Stimulated activated CD4-positive, alpha-beta T cell treated with anti-CD3 and anti-CD28 coated beads, Interleukin-15, amount 100 ng/mL, for 24 hours (primary cell): ENCODE measurements at places on chromosomes 12 and 14.
A peak's percentile ranks its signal among the peaks of the same experiment; 100 is the strongest.

GRCh38 chr12:117603316-117604113 is 242.1 kb upstream of the NOS1 start:
- no peak for DNase-seq

DNA sequence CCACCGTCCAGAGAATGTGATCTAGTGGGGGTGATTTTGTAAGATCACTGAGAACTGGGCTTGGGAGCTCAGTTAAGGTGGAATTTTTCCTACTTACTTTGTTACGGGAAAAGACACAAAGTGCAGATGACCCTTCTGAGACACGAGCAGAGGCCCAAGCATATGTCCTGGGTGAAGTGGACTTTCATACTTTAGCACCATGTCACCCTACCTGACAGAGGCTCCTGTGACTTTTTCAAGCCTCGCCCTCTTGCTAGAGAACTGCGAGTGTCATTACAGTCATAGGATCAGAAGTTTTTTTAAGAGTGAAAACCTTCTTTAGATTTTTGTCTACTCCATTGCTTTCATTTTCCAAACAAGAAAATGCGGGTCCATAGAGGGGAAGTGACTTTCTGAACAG is 56.1 kb downstream of the SLC17A8 start:
- DNase-seq, result no peak

GRCh38 chr14:68144051-68144681 is 324.6 kb downstream of the RAD51B start:
- DNase-seq, result no peak

DNA sequence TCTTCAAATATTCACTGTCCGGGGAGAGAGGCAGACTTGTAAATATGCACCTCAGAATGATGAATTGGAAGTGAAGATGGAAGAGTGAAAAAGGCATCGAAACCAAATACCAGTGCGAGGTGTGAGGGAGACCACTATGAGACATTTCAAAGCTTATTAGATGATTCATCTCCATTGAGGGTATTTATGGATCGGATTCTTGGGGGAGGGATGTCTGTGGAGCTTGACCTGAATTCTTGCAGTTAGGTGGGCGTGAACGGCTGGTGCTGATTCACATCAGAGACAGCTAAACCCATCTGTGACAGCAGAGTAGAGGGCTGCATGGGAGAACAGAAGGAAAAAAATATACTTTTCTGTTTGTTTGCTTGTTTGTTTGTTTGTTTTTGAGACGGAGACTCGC is 677.2 kb downstream of the AACS start:
- no peak for DNase-seq

DNA sequence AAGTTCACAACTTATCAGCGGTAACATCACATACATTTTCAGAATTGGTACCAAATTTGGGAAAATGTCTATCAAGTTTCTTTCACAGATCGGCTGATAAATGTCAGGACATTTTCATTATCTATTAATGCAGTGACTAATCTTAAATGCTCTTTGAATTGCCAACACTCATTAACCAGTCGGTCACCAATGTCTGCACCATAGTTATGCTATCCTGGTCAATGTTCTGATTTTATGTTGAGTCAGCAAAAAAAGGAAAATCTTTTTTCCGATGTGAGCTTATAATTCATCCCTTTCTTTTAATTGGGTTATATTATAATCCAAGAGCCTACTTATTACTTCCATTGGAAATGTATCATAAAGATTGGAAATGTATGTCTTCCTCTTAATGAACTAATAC is 77.2 kb downstream of the NTF3 start:
- DNase-seq, result no peak

GRCh38 chr12:55694188-55694515 is 13.6 kb downstream of the ITGA7 start:
- no peak for DNase-seq

DNA sequence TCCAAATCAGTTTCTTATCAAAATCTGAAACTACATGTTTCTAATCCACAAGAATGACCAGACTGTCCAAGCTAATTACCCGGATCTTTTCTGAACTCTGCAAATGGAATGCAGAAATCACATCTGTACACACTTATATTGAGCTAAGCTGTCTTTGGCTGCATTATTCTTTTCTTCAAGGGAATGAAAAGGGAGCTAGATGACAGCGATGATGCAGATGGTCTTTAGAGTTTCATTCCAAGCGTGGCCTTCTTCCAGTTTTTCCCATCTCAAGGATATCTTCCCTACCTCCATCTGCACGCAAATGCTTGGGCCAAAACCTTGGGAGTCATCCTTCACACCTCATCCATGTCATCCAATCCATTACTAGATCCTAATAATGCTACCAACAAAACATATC is 12.6 kb downstream of the KCNH5 start:
- no peak for DNase-seq

- no peak for DNase-seq
Observed at GRCh38 chr12:39240587-39240986, 202.3 kb downstream of the KIF21A start.

DNA sequence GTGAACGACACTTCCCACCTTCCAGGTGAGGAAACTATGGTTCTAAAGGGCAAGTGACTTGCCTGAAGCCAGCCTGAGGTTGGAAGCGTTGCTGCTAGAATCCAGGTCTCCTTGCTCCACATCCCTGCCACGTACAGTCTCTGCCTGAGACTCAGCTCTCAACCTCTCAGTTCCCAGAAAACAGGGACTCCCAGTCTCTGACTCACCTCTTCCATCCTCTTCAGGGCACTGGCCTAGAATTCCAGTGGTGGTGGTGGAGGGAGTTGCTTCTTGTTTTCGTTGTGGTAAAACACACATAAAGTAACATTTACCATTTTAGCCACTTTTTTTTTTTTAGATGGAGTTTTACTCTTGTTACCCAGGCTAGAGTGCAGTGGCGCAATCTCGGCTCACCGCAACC is 7.3 kb downstream of the GPR68 start:
- no peak for DNase-seq

- DNase-seq, result peak; percentile 29
Observed at GRCh38 chr12:89768586-89769482, 60.2 kb upstream of the ATP2B1 start.

GRCh38 chr12:53173085-53173715 is 7.3 kb upstream of the ZNF740 start:
- no peak for DNase-seq

GRCh38 chr12:15131431-15131830 is 89.8 kb downstream of the RERG start:
- no peak for DNase-seq

- DNase-seq, result no peak
Observed at GRCh38 chr12:57779736-57780135, 2.9 kb upstream of the TSFM start.

- peak; percentile 28 for DNase-seq
Observed at GRCh38 chr14:98926146-98926545, 345.9 kb downstream of the BCL11B start.

GRCh38 chr14:24692382-24693352 is 58.7 kb upstream of the GZMB start:
- peak; percentile 58 for DNase-seq

DNA sequence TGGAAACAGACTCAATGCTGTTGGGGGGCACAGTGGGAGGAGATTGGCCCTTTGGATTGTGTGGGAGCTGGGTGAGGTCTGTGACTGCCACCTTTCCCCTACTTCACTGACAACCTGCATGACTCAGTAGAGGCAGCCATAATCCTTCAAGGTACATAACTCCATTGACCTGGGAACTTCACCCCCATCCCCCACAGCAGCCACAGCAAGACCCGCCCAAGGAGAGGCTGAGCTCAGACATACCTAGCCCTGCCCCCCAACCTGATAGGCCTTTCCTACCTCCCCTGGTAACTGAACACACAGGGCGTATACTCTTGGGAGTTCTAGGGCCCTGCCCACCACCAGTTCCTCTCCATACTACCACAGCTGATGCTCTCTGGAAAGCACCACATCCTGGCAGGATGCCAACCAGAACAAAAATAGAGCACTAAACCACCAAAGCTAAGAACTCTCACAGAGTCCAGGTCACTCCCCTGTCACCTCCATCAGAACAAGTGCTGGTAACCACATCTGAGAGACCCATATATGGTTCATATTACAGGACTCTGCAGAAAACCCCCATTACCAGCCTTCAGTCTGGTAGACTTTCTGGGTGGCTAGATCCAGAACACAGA is 703.9 kb downstream of the FSCB start:
- no peak for DNase-seq

- no peak for DNase-seq
Observed at GRCh38 chr12:75759196-75759595, 247.8 kb upstream of the KRR1 start.

- no peak for DNase-seq
Observed at GRCh38 chr12:22573181-22573580, 28.8 kb upstream of the C2CD5 start.

- DNase-seq, result no peak
Observed at GRCh38 chr12:106321139-106321850, 18.8 kb downstream of the TCP11L2 start.

DNA sequence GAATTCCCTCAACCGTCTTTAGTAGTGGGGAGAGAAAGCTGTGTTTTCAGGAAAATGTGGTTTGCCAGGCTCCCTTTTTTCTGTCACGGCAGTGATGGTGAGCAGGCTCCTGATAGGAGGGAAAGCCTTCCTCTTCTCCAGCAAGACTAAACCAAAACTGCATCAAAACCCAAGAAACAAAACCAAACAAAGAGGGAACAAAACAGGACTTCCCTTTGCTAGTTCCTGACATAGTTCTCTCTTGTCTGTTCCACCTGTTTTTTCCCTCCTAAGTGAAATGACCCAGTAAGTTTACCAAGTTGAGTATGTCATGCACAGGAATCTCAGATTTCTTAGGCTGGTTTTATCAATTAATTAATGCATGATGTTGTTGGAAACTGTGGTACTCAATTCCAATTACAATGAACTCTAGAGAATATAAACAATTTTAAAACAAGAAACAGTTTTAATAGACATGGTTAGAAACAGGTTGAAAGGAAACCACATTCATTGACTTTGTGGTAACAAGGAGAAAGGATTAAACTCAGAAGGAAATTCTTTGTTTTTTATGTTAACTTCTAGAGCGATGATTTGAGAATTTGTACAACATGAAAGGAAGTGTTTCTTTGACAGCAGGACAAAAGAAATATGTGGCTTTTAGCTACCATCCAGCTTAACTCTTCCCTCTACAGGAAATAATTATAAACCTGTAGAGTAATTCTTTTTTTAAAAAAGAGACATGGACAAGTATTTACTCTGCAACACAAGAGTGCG is 23.0 kb upstream of the CSRP2 start:
- no peak for DNase-seq

DNA sequence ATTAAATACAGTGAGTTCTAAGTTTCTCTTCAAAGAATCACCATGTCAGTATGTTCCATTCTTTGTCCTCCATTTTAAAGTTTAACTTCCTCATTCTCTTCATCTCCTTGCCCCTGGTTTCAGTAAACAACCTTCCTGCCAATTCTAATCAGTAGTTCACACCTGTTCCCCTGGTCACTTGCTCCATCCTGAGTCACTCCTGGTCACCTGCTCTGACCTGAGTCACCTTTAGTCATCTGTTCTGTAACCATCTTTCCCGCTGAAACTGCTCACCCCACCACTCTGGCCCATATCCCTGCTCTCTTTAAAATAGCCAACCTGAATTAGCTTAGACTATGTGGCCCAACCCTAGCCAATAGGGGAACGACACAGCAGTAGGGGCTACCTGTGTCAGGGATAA is 1447.4 kb upstream of the TMEM132C start:
- DNase-seq, result no peak

GRCh38 chr14:31070431-31070830 is 44.3 kb upstream of the STRN3 start:
- DNase-seq, result no peak

DNA sequence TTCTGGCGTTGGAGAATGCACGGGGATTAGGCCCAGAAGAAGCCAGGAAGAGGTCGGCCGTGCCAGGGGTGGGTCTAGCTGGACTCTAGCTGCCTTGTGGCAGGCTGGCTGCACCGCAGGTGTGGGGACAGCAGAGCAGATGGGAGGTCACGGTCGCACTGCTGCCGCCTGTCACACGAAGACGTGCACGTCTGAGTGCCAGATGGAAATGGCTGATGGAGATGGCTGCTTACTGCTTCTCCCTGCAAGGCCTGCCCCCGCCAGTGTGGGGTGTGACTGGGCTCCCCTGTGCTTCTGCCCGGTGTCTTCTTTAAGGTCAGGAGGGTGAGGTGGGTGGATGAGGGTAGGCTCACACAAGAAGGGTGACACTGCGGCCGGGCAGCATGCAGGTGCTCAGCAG is 79.0 kb downstream of the MOK start:
- no peak for DNase-seq

DNA sequence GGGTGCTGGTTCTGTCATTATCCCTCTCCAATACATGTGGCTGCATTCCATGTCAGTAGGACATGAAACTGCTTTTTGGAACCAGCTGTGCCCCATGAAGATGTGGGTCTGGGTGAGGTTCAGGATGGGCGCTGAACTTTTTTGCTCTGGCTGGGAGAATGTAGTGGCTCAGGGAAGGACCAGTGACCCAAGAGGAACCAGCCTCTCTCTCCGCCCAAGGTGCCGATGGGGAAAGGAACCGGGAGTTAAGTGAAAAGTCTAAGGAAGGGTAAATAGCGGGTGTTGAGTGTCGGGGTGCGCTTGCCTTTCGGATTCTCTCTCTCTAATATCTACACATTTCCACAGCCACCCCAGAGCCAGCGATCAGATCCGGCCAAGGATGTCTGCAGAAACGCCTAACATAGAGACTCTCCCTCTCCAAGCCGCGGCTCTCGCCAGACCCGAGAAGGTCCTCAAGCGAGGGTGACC is 7.8 kb downstream of the ARHGEF25 start:
- no peak for DNase-seq

- no peak for DNase-seq
Observed at GRCh38 chr14:65478596-65478995, 66.1 kb downstream of the FUT8 start.

- no peak for DNase-seq
Observed at GRCh38 chr14:32559048-32559447, 229.9 kb downstream of the AKAP6 start.

DNA sequence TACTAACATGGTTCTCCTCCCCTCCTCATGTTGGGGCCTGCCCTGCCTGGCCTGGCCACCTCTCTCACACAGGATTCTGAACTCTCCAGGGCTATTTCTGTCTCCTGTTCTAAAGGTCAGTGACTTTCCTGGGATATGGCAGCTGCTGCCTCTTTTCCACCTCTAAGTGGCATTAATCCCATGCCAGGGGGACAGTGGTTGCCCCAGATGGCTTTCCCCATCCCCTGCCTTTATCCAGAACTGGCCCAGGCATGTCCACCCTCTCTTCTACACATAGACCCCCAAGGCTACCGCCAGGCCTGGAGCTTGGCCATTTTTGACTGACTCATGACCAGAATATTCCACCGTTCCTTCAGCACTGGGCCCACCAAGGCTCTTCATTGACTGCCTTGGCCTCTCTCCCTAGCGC is 90.4 kb downstream of the IRF2BPL start:
- DNase-seq, result no peak

DNA sequence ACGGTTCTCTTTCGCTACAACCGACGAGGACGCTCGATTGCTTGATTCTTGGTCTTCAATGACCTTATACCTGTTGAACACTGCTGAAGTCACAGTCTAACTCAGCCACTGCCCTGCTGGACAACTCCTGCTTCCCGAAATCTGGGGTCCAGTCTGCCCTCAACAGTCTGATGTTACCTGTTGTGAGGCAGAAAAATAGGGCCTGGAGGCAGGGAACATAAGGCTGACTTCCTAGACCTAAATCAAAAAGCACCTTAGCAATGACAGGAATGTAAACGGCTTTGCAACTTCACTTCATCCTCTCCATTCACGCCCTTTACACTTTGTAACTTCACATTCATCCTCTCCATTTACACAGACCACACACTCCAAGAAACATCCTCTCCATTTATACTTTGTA is 597 bp upstream of the GLTP start:
- DNase-seq, result no peak
